A549 treated with ZK216348 at 1 μM for 4 hours (cell line): ENCODE measurements at places on chromosomes 11 and 22. TPM values are rescaled to one million over a fixed set of nuclear protein-coding genes. Genes with fewer than 3 reads are reported as not detected.

Gene ZNF70
- total RNA-seq = 0.93 to 1.2 TPM (median 1.1 TPM) in 5 replicates

Gene INTS4
- total RNA-seq = 17.2 to 21.1 TPM (median 19.0 TPM) in 5 replicates

Gene ABCC8
- 1.4 to 3.4 TPM (median 2.8 TPM) in 5 replicates for total RNA-seq

Gene ART1
- not detected in 5 replicates for total RNA-seq

Gene PRG2
- not detected in 5 replicates for total RNA-seq

Gene MIAT
- 0.22 to 0.48 TPM (median 0.34 TPM) in 5 replicates for total RNA-seq

Gene MRGPRX3
- not detected in 5 replicates for total RNA-seq

Gene SLC22A9
- not detected in 5 replicates for total RNA-seq

Gene PLAAT2
- total RNA-seq = 0.28 to 0.77 TPM (median 0.64 TPM) in 5 replicates

Gene RFPL3
- total RNA-seq = not detected in 5 replicates

Gene PTPRCAP
- 0.22 to 0.62 TPM in 2 of 5 replicates, not detected in the others for total RNA-seq

Gene SDHD
- 65.2 to 71.1 TPM (median 66.1 TPM) in 5 replicates for total RNA-seq

Gene OR2AG2
- total RNA-seq = not detected in 5 replicates

Gene FOLH1
- total RNA-seq = not detected in 5 replicates

Gene SERPIND1
- total RNA-seq = not detected in 5 replicates

Gene SMTNL1
- not detected in 5 replicates for total RNA-seq

Gene ZFPL1
- 29.6 to 35.3 TPM (median 30.6 TPM) in 5 replicates for total RNA-seq

Gene CADM1
- total RNA-seq = 21.0 to 29.0 TPM (median 24.9 TPM) in 5 replicates

Gene PRODH
- 0.38 to 1.6 TPM (median 1.4 TPM) in 5 replicates for total RNA-seq

Gene KLHDC7B
- 0.02 to 0.05 TPM in 2 of 5 replicates, not detected in the others for total RNA-seq

Gene MACROD1
- 9.5 to 14.4 TPM (median 13.0 TPM) in 5 replicates for total RNA-seq

Gene RIMBP3B
- total RNA-seq = 0.19 to 0.67 TPM (median 0.42 TPM) in 5 replicates

Gene SEZ6L
- total RNA-seq = not detected in 5 replicates

Gene TMEM191C
- total RNA-seq = 0.88 to 2.1 TPM (median 1.3 TPM) in 5 replicates
